ENCODE measurements at places on chromosomes 3 and 15.

DNA sequence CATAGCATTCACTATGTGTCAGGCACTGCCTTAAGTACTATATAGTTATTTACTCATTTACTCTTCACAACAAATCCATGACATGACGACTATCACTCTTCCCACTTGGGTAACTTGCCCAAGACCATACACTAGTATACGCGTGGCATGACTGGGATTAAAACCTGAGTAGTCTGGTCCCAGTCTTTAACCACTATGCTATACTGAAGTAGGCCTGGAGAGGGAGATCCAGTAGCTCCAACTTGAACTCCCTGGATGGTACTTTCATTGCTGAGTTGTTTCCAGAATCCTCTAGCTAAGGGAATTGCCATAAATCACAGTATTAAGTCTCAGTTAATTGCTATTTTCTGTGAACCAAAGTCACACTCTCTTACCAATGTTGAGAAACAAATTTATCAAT is 116.2 kb upstream of the LSAMP start:
- no peak for DNase-seq

- DNase-seq, result no peak
These were observed 32.8 kb downstream of the FRMD4B start for GRCh38 chr3:69353088-69353478.

DNA sequence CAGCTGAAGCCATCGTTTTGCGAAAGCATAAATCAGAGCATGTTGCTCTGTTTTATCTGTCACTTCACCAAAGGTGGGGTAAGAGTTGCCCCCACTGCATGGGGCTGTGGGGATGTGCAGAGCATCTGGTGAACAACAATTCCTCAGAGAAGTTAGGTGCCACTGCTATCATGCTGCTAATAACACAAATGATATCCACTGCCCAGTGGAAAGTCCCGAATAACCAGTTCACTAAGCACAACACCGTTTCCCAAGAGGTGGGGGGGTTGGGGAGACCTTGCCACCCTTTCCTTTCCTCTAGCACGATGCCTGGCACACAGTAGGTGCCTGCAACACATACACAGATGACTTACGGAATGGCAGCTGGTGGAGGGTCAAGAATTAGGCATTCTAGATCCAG is 38.6 kb downstream of the FAM3D start:
- no peak for DNase-seq

GRCh38 chr3:192371870-192372400 is 355.4 kb downstream of the FGF12 start:
- no peak for DNase-seq

- DNase-seq, result no peak
These were observed 26.3 kb downstream of the ALS2CL start for GRCh38 chr3:46667061-46667621.

DNA sequence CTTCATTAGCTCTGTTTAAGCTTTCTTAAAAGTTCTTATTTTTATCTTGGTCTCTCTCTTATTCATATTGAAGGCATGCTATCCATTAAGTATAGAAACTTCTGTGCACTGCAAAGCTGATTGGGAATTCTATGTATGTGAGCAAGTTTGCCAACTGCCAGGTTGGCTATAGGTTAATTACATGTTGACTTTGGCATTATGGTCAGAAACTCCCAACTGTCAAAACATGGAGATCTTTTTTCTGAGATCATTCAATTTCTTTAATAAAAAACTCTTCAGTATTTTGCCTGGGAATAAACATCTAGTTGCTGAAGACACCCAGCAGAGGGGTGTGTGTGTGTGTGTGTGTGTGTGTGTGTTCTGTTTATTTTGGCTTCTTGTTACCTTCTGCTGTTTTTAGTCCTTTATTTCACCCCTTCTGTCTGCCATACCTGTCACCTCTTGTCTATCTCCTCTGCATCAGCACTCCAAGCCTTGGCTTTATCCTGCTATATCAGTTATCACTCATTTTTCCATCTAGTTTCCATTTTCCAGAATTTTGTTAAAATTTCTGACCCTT is 1.3 kb upstream of the ARL14 start:
- DNase-seq, result no peak

DNA sequence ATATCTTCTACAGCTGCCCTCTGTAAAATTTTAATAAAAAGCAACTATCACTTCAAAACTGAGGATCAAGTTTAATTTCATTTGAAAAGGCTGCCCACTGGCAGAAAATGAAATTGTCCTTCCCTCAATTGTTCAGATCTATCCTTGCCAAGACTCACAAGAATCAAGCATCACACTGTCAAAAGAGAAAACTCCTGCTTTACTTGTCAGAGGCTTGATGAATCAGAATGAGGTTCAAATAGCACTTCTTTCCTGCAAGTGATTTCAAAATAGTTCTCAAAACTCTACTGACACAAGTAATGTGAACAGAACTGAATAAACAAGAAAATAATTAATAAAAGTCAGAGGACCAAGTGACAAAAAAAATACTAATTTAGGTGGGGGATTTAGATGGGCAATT is 70.6 kb downstream of the GOLIM4 start:
- no peak for DNase-seq

DNA sequence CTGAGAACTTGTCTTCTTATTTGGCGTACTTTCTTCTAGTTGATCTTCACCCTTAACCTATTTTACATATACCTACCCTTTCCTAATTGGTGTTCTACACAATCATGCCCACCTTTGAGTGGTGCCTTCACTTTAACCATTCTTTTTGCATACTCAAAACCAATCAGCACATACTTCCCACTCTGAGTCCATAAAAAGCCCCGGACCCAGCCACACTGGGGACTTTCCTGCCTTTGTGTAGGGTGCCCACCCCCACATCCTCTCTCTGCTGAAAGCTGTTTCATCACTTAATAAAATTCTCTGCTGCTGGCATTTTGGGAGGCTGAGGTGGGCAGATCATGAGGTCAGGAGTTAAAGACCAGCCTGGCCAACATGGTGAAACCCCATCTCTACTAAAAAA is 15.9 kb upstream of the CHST2 start:
- DNase-seq, result no peak

DNA sequence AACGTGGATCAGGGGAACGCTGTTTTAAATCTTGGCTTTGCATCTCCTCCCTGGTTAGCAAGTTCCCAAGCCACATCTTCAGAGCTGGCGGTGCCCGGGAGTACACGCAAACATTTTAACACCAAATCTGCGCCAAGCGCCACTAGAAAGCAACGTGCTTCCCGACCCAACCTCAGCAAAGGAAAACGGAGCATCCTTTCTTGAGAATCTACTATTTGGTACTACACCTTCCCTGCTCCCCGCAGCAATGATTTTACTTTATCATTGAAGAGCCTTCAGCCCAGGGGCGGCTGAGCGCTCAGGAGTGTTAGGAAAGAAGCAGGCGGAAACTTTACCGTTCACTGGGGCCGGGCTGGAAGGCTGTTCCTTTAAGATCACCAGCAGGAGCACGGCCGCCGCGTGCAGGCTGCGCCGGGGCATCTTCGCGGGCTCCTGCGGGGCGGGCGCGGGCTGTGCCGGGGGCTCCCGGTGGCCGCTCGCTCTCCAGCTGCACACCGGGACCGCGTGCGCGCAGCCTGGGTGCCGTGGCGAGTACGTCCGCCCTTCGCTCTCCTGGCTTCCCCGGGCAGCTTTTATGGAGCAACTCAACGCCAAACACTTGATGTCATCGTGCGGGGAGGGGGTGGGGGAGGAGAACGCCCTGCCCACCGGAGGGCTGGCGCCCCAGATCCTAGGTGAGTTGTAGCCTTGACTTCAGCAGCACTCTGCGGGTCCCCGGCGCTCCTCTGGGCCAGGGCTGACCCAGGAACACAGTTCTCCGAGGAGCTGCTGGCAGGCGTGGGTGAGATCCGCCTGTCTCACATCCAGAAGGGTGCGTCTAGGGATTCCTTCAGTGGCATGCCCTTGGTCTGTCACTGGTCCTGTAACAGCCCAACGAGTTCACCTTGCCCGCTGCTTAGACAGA is at the start of gene CA12:
TSS of gene CA12 (minus strand) at position 546 of the 904 bp plus-strand sequence. CDS start at position 420, 126 bp downstream.
- peak; percentile 9 for DNase-seq

GRCh38 chr3:32607522-32607921 is 36.9 kb upstream of the DYNC1LI1 start:
- DNase-seq, result no peak

GRCh38 chr15:95196176-95196915 is 965.0 kb downstream of the MCTP2 start:
- DNase-seq, result no peak

GRCh38 chr3:19147905-19148767 is at the start of gene KCNH8:
KCNH8 (plus strand) TSS chr3:19148510; CDS start chr3:19148720, 210 bp downstream.
- no peak for DNase-seq

DNA sequence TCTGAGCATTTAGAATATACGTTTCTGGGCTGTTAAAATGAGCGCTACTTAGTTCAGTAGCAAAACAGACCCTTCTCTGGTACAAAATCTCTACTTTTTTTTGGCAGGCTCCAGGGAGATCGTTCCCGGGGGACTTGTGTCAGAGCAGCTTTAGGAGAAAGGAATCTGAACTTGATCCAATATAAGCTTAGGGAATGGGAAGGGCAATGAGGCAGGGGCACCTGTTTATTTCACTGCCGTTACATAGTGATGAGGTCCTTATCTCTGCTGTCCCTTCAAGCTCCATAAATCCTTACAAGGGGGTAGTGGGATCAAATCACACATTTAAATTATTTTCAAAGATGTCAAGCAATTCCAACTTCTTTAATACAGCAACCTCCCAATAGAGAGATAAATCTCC is 128.7 kb upstream of the BNIP2 start:
- DNase-seq, result no peak

- DNase-seq, result no peak
These were observed 3.6 kb upstream of the SH2D7 start for GRCh38 chr15:78088773-78089080.

- no peak for DNase-seq
These were observed 191.6 kb downstream of the GREM1 start for GRCh38 chr15:32909431-32909830.

DNA sequence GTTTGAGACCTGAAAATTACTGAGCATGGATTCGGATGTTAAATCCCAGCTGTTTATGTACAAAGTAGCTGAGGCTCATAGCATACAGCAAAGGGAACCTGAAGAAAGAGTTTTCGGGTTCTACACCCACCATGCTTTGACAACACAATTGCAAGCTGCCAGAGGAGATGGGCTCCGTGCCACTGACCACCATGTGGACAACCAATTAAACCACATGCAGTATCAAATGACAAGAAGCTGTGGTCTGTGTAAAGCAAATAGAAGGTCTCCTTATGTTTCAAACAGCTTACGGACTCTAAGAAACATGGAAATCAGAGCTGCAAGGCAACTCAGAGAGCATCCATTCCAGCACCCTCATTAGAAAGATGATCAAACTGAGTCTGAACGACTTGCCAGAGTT is 12.9 kb downstream of the GABRB3 start:
- DNase-seq, result no peak

DNA sequence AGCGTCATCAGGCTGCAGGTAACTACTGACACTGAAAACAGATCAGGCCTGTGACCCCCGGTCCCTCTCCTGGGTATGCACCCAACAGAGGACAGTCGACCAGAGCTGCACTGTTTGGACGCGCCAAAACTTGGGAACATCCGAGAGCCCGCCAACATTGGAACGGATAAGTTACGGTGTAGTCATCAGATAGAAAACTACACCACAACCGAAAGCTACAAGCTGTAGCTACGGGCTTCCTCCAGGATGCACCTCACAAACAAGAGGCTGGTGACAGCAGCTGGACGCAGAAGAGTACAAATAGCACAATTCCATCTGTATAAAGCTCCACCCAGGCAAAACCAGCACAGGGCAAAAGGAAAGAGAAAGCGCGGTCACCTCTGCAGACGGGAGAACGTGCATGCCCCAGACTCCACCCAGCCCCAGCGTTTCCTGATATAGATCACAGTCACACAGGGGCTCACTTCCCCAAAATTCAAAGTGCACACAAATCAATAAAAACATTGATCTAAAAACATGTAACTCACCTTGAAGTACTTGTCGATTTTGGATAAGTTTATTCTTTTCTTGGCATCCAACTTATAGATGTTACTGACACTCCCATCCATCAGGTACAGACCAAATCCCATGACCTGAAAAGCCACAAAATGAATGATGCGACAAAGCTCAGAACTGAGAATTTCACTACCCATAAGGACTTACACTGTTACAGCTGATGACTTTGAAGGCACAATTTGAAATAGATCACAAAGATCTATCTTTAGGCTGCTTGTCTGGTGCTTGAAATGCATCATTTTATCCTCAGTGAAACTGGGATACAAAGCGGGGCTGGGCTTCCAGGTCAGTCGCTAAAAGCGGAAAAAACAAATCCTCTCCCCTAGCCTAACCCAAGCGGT is 43.3 kb downstream of the CYFIP1 start:
- DNase-seq, result no peak

- DNase-seq, result no peak
These were observed 194.2 kb downstream of the EBLN2 start for GRCh38 chr3:73255609-73256029.

- no peak for DNase-seq
These were observed 124.9 kb downstream of the DNAJB8 start for GRCh38 chr3:128341659-128342395.

Data from stimulated activated CD4-positive, alpha-beta T cell treated with anti-CD3 and anti-CD28 coated beads, Interleukin-12 subunit alpha, Interleukin-12 subunit beta, amount 100 ng/mL, for 4 hours (primary cell).